T1000 (cell line): ENCODE measurements at places on chromosomes 3 and 15.

GRCh38 chr3:171991166-171991565 is 48.2 kb upstream of the FNDC3B start:
- DNase-seq: no peak

DNA sequence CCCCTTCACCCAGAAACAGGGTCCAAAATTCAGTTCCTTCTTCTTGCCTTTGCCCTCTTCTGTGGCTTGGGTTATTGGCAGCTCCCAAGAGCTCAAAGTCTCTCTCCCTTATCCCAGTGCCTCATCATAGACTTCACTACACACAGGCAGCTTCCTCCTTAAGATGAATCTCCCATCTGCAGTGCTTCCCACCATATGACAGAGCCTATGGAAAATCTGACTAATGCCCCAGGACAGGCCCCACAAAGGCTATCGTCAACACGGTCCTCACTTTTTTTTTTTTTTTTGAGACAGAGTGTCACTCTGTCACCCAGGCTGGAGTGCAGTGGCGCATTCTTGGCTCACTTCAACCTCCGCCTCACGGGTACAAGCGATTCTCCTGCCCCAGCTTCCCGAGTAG is 194.1 kb downstream of the MEX3B start:
- DNase-seq: no peak

DNA sequence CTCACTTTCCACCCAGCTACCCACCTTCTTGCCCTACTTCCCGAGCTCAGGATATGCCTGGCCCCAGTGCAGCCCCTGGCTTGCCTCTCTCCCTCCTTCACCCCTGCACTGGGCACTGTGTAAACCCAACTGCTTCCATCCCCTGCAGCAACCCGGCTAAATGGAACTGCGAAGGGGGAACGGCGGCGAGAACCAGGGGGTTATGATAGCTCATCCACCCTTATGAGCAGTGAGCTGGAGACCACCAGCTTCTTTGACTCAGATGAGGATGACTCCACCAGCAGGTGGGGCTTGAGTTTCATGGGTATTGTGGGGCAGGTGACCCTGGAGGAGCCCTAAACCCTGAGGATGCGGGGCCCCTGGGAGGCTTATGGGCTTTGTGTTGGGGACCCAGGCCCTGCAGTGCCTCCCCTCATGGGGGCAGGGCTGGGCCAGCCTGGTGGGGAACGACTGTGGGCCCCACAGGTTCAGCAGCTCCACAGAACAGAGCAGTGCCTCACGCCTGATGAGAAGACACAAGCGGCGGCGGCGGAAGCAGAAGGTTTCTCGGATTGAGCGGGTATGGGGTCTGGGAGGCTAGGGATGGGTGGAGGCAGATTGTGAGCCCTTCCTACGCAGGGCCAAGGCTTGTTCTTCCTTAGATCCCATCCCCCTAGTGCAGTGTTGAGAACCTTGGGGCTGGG is 9.6 kb downstream of the DVL3 start:
- DNase-seq: no peak

GRCh38 chr15:64006642-64007041 is 39.6 kb downstream of the DAPK2 start:
- no peak for DNase-seq

DNA sequence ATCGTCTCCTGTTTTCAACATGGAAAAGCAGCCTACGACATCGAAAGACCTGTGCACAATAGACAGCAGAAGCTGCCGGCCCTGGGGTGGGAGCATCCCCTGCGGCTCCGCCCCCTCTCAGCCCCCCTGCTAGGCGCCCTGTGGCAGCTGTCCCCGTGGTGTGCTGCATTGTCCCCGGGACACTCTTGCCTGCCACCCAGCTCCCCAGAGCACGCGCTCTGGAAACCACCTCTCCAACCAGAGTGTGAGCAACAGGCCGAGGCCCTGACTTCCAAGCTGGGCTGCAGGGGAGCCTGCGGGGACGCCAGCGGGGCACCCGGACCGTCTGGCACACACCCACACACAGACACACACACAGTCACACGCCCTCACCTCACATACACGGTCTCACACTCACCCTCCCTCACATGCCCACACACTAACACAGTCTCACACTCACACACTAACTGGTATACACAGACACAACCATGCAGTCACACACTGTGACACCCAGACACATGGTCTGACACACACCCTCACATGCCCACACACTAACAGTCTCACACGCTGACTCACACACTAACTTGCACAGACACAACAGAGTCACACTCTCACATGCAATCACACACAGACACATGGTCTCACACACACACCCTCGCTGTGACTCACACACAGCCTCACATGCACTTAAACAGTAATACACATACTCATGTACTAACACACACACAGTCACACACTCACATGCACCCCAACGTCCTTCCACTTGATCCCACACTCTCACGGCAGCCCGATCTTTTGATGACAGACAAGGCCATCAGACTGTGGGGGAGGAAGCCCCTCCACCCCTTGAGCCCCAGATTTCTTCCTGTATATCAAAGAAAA is 94.7 kb downstream of the OCA2 start:
- DNase-seq: no peak

DNA sequence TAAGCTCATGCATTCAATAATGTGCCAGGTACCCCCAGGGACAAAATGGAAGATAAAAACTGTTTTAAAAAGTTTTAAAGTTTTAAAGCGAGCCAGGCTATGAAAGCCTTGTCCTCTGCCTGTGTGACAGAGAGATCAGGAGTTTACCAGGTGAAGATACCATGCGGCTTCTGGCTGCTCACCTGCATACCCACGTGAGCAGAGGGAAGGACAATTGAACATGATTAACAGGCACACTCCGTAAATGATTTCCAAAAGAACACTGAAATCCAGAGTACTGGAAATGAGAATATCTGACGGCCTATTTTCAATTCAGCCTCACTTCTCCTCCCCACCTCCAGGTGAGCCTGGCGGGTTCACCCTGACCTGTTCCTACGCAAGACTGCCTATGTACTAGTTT is 42.1 kb downstream of the CCDC191 start:
- no peak for DNase-seq

DNA sequence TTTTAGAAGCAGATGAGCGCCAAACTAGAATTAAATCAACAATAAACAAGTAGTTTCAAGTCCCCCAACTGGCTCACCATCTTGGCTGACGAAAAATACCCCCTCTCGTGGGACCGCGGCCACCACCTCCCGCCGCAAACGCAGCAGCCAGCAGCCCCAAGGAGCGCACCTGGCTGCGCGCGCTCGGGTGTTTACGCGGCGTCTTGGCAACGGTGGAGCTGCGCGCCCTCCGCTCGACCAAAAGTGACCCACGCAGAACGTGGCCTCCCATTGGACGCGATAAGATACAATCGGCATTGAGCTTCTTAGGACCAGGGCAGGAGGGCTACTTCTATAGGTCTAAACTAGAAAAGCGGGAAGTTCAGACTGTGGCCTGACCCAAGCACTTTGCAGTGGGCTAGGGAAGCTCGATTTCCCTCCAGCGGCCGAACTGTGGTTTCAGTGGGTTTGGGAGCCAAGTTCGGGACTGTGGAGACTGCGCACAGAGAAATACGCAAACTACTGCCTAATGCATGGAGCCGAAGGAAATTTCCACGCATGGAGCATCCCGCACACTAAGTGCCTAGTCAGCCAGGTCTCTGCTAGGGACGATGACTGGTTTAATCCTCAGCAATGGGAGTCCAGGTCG is at the start of gene MNS1:
TSS of gene MNS1 (minus strand) at position 245 of the 628 bp plus-strand sequence. CDS start at position 80, 165 bp downstream.
- peak; percentile 86 for DNase-seq

DNA sequence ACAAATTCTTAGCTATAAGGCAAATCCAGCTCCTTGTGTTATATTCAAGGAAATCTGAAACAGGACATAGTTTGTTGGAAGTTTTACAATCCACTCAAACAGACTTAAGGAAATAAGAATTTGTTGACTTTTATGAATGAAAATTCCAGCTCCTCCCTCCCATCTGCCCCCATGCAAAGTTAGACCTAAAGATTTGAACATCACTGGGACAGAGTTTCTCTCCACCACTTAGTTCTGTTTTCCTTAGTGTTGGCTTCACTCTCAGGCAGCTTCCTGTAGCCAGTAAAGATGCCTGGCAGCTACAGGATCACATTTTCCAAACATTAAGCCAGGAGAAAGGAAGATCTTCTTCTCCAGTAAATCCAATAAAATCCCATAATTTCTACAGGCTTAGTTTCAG is 265.0 kb downstream of the TAFA4 start:
- no peak for DNase-seq

DNA sequence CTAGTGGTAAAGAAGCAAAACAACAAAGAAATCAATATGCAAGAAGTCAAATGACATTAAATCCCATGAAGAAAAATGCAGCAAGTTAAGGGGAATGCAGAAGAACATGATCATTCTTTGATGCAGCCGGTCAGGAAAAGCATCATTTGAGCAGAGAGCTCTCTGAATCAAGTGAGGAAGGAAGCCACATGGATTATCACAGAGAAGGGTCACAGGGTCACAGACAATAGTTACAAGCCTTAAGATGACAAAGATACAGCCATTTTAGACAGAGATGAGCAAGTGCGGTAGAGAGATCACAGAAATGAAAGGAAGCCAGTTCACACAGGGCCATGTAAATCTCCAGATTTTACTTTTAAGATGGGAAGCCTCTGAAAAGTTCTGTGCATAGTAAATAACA is 43.9 kb downstream of the UBE3A start:
- no peak for DNase-seq

DNA sequence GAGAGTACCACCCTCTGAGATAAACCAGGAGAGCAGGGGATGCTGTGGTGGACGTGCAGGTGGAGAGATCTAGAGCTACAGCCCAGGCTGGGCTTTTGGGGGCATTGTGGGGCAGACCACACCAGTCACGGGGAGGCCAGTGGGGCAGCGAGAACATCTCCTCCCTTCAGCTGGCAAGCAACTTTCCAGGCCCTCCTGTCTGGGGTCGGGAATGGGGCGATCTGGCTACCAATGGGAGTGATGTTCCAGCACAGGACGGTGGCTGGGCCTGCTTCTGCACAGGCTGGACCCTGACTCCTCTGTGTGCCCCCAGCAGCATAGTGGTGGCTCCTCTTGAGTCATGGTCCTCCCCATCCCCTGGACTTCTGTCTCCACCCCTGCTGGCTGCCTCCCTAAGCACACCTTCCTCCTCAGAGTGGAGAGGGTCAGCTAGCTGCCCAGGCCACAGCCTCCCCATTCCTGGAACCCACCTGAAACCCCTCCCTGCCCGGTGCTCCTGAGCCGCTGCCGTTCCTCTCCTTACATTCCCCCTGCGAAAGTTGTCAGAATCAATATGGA is 16.1 kb downstream of the IRAK2 start:
- no peak for DNase-seq

- DNase-seq: no peak
These were observed 73.2 kb downstream of the AAGAB start for GRCh38 chr15:67181221-67181639.

DNA sequence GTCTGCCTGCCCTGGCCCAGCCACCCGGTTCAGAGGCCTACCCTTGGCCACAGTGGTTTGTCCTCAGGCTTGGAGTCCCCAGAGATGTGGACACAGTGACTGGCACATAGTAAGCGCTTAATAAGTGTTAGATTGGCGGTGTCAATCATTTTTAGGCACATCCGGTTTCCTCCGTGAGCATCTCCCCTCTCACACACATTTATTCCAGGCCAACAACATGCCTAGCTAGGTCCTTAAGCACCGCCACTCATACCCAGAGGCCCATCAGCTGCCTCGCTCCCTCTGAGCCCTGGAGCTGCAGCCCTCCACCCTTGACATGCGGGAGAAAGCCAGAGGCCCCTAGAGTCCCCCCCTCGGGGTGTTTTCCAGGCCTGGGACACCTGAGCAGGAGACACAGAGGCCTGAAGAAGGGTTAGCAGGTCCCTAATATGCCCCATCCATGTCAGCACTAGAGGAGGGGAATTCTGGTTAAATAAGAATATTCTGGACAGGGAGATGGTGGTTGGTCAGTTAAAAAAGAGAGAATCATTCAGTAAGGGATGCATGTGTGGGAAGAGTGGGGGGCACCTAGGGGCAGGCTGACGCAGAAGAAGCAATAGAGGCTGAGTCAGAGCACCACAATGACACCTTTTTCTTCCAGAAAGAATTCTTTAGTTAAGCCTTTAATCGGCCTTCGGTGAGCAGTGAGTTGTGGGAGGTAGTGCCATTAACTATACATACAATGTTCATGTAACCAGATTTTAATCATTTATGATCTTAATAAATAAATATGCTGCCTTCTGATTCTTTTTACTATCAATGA is 22.3 kb downstream of the NR2F2 start:
- no peak for DNase-seq

DNA sequence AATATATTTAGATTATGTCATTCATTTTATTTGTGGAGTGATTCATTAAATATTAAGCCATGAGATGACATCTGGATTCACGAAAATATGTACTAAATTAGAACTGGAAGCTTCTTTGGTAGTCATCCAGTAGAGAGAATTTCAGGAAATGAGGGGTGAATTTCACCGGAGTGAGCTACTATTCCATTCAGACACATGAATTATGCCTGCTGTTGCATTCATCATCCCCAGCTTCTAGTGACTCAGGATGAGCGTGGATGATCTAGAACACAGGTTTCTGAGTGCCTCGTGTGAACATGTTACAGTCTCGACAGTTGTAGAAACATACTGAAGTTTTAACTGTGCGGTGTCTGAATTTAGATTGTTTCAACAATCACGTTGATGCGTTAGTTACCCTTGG is 42.9 kb upstream of the GABRG3 start:
- DNase-seq: no peak

GRCh38 chr3:150443331-150443741 is 35.2 kb downstream of the TSC22D2 start:
- DNase-seq: no peak

DNA sequence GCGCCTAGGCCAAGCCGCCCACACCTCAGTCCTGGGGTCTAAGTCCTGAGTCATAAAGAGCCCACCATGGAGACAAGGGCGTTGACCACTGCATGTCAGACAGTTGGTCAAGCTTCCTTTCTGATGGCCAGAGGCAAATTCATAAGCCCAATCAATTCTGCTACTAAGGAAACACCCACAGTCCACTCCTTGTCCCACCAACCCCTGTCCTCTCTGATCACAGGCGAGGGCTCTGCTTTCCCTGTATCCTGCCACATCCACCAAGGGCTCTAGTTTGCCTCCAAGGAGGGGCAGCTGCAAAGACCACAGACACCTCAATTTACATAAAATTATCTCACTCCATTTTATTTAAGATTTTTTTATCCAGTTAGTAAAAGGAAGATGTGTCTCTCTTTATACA is 25.3 kb downstream of the CHAC1 start:
- DNase-seq: no peak

DNA sequence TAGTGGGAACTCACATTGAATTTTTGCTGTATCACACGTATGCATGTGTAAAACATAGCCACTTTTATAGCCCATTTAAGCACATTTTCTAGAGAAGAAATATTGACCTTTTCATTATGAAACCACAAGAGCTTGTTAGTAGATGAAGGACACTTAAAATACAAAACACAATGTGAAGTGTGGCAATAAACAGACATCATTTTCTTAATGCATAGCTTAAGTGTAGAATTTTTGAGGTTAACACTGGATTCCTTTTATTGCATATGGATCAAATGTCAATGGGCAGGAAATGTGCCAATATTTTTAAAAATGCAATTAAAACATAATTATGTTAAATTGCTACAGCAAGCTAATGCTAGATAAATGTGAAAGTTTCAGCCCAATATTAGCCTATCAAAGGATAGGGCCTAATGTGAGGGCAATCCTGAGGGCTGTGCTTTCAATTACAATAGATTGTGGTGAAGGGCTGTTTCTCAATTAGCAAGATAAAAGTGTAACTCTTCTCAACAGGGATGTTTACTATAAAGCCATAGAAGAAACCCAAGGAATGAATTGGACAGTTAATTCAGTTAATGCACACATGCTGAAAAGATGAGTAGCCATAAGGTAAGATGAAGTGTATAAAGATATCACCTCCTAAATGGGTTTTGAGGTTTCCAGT is 489.0 kb upstream of the CDIN1 start:
- DNase-seq: no peak
